ENCODE measurements at places on chromosomes 1 and 21.

DNA sequence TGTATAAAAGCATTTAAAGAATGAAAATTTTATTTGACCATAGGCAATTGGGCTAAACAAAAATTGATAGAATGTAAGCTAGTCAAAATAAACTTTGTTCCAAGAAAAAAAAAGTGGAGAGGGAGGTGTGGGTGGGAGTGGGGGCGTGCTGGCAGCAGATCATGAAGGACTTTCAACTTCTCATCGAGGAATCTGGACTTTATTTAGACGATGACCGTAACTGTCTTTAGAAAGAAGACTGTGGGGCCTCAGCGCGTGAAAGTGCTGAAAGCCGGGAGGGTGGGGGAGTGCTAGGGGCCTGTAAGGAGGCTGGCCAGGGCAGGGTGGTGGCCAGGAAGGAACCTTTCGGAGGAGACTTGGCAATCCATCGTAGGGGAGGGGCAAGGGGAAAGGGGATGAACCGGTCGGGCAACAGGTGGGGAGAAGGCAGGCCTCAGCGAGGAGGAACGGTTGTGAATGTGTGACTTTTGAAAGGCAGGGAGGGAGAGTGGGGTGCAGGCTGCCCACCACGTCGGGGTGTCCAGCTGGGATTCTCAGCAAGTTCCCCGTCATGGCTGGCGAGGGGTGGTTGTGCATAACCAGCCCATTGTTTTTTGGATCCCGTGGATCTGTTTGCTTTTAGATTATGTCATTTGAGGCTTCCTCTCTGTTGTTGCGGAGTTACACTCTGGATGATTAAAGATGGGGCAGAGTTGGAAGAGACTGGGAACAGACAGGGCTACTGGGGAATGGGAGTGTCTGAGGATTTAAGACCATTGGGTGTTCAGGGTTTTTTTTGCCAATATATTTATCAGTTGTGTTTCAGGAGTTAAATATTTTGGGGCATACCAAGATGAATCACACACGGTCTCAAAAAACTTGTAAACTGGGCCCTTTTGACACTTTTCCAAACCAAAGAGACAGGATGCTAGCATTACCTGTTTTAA, 35.5 kb downstream of the HUNK start:
- DNase-seq = no peak

DNA sequence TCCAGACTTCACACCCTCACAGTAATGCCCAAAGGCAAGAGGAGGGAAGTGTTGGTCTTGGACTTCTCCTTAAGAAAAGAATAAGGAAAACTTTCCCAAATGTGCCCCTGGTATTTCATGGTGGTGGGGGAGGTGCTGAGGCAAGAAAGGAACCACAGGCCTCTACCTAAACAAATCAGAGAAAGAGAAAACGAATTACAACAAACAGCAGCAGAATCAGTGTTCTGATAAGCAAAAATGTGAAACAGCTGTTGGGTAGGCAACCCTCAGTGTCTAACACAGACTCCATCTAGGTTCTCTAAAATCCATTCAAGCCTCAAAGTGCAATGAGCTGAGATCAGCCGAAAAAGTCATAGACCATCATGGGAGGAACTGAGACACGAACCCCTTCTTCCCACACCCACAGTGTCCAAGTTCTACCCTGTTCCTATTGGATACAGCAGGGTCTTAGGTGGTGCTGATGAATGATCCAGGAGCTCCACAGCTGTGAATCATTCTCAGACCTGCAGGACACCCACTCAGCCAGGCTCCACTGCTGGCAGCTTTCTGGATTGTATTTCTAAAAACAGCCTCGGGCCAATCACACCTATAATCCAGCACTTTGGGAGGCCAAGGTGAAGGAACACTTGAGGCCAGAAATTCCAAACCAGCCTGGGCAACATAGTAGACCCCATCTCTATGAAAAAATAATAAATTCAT, 149.1 kb downstream of the PLPP3 start:
- DNase-seq = no peak

DNA sequence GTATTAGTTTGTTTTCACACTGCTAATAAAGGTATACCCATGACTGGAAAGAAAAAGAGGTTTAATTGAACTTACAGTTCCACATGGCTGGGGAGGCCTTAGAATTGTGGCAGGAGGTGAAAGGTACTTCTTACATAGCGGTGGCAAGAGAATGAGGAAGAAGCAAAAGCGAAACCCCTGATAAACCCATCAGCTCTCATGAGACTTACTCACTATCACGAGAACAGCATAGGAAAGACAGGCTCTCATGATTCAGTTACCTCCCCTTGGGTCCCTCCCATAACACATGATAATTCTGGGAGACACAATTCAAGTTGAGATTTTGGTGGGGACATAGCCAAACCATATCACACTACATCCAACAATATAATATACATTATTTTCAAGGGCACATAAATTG, 145.7 kb upstream of the BARHL2 start:
- DNase-seq = no peak

DNA sequence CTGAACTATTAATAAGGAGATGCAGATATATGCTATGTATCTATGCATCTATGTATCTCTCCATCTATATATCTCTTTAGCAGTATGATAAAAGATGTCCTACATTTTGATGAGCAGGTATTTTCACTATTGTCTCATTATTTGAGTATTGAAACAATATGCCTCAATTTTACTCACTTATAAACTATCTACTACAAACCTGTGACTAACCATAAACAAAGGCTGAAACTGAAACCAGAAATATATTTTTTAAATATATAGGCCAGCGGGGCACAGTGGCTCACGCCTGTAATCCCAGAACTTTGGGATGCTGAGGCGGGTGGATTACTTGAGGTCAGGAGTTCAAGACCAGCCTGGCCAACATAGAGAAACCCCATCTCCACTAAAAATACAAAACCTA, 22.0 kb downstream of the EIF4G3 start:
- DNase-seq = no peak

GRCh38 chr1:10286244-10286643, 75.9 kb downstream of the KIF1B start:
- DNase-seq = peak; percentile 45

DNA sequence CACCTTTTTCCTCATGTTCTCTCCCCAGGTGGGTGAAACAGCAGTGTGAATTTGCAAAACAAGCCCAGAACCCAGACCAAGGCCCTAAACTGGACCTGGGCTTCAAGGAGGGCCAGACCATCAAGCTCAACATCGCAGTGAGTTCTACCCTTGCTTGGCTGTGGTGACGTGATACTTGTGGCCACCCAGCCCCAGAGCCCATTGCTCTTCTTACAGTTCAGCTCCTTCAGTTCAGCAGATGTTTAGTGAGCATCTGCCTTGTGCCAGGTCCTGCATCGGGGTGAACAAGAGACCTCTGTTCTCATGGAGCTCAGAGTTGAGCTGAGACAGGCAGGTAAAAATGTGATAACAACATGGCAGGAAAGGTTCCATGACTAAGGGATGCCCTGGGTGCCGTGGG, 8.5 kb downstream of the NECAP2 start:
- DNase-seq = no peak

DNA sequence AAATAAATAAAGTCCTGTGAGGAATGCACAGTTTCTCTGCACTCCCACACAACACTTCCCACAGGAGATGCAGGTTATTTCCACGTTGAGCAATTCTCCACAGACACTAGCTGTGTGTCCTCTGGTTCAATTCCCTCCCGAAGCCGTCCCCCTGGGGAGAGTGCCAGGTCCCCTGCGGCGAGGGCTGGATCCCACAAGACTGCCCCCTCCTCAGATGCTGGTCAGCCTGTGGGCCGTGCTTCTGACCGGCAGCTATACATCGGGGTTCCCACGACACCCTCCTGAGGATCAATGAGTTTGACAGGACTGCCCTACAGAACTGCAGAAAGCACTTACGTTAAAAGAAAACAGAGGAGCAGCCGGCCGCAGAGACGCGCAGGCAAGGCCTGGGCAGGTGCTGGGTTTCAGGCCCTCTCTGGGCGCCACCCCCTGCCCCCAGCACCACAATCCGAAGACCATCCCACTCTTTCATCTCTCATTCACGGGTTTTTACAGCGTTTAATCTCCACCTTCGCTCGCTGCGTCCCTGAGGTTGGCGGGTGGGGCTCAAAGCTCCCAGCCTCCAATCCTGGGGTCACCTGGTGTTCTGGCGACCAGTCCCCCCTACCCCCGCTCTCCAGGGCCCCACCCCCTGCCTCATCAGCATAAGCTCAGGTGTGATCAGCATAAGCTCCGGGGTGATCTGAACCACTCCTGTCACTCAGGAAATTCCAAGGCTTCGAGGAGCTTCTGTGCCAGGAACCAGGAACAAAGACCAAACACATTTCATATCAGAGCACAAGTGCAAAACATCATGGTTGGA, 9.3 kb downstream of the SLC35E2B start:
- DNase-seq = peak; percentile 8

DNA sequence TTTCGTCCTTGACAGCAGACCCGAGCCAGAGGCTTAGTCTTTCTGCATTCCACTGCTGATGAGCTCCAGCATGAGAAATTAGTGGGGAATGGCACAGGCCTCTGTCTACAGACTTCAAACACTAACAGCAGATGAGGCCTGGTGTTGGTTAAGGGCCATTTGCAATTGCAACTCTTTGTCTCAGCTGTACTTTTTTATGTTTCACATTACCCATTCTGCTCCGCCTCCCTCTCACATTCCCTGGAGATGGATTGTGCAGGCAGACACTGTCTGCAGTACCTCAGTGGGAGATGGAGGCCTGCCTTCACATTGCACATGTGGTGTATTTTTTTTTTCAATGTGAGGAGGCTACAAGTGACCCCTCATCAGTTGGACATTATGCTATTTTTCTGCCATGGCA, 370.2 kb downstream of the DUSP10 start:
- DNase-seq = no peak

GRCh38 chr1:175599212-175599705, 144.1 kb downstream of the TNR start:
- DNase-seq = no peak

GRCh38 chr1:75600781-75601180, 10.1 kb downstream of the SLC44A5 start:
- no peak for DNase-seq

DNA sequence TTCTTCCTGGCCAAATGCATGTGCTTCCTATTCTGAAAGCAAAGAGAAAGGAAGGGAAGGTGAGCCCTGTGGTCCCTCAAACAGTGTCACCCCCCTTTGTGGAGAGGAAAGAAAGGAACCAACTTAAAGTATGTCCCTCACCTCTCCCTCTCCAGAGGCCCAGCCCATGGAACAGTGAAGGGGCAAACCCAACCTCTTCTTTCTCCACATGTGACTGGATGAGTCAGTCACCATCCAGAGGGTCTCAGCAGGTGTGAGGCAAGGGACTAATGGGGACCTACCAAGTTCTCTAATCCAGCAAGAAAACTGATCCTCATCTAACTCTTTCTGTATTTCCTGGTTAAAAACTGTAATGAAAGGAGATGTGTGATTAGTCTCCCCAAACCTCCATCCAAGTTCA, 145.7 kb downstream of the EDEM3 start:
- DNase-seq = no peak

DNA sequence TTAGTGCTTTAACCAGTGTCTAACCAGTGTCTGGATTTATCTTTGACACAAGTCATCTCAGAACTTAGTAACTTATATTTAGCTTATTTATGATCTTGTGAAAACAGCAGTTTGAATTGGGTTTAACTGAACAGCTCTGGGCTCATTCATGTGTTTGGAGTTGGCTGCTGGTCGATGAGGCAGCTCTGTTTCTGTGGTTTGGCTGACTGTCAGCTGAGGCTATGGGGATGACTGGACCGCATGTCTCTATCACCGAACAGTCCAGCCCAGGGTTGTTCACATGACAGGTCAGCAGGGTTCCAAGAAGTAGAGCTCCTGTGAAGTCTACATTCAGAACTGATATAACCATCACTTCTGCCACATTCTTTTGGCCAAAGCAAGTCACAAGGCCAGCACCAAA, 29.1 kb upstream of the C21orf91 start:
- peak; percentile 91 for DNase-seq

DNA sequence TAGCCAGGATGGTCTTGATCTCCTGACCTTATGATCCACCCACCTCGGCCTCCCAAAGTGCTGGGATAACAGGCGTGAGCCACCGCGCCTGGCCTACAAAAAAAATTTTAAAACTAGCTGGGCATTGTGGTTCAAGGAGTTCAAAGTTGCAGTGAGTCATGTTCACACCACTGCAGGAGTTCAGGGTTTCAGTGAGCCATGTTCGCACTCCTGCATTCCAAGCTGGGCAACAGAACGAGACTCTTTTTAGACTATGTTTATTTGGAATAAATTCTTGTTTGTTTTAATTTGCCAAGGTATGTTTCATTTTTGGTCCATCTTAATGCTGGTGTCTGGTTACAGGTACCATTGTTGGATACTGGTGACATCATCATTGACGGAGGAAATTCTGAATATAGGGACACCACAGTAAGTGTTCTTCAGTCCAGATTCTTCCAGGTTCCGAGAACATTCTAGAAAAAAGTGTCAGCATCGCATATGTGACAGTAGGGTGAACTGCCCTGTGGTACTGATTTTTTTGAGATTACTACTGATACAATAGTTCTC, 3.9 kb downstream of the PGD start:
- DNase-seq = peak; percentile 67

- no peak for DNase-seq
Observed at GRCh38 chr21:33505833-33506232, 14.3 kb upstream of the DNAJC28 start.

- DNase-seq = no peak
Observed at GRCh38 chr1:10607228-10607627, 132.5 kb downstream of the PEX14 start.

- peak; percentile 78 for DNase-seq
Observed at GRCh38 chr1:200317236-200317635, 92.6 kb downstream of the ZNF281 start.
